ENCODE measurements at places on chromosomes 5 and 9.
A peak's percentile ranks its signal among the peaks of the same experiment; 100 is the strongest.

DNA sequence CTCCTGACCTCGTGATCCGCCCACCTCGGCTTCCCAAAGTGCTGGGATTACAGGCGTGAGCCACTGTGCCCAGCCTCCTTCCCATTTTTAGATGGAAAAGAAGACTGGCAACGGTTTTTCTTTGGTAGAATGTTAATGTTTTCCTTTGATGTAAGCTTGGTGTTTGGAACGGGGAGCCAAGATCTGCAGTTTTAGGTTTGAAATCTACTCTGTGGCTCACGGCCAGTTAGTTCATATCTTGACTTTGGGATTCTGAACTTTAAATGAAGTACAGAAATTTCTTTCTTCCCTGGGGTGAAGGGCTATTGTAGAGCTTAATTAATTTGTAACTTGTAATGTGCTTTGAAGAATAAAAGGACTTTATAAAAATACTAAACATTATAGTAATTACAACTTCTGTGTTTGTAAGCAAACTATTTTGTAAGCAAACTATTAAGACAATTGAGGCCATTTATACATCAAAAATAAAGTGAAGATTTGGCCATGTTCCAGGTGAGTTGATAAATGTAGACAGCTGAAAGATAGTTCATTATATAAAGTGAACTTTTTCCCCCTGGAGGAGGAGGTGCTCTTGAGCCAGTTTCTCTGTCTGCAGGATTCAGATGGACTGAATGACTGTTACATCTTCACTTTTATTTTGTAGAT, 117.1 kb upstream of the TUT7 start:
- DNase-seq = no peak

DNA sequence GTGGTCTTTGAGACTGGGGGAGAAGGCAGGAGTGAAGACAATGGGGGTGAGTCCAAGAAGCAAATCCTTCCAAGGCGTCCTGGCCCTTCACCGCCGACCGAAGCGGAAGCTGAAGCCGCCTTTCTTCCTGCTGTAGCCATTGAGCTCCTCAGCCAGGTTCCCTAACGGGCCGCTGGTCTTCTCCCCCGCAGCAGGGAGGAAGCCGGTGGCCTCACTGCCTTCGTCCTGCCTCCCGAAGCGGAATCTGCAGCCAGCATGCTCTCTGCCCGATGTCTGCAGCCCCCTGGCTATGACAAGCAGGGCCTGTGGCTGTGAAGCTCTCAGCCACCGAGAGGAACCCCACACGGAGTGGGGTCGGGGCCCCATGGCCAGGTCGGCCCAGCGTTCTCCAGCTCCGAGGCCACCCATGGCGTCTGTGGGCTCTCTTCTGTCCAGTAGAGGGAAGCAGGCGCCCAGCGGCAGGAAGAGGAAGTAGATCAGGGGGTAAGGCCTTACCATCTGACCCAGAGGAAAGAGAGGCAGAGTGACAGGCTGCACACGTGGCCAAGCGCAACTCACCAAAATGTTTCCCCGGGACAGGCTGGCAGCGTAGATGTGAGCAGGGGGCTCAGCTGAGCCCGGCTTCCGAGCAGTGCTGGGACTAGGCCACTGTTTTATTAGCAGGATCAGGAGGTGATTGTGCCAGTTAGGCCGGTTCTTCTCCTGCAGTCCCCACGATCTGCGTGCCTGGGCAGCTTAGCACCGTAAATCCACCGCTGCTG, 3.1 kb downstream of the QRFP start:
- DNase-seq = no peak

DNA sequence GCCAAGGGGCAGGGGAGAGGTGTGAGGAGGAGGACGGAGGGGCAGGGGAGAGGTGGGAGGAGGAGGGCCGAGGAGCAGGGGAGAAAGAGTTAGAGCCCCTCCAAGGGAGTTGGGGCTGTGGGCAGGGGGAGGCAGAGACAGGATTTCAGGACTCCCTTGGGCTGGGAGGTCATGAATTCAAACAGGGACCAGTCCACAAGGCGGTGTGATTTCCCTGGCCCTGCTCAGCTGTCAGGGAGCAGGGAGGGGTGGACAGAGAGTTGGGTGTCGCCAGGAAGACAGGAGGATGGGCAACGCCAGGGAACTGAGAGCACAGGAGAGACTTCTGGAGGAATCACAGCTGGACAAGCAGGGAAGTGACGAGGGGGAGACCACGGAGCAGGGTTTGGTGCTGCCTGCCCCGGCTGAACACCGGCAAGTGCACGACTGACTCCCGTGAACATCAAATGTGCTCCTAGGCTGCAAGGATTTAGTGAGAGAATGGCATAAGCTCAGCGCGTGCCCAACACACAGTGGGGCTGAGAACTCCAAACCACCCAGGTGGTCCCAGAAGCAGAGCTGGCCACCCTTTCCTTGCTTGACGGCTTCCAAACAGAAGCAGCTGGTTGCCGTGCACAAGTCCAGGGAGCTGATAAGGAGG, 17.8 kb upstream of the OLFM1 start:
- DNase-seq = no peak

DNA sequence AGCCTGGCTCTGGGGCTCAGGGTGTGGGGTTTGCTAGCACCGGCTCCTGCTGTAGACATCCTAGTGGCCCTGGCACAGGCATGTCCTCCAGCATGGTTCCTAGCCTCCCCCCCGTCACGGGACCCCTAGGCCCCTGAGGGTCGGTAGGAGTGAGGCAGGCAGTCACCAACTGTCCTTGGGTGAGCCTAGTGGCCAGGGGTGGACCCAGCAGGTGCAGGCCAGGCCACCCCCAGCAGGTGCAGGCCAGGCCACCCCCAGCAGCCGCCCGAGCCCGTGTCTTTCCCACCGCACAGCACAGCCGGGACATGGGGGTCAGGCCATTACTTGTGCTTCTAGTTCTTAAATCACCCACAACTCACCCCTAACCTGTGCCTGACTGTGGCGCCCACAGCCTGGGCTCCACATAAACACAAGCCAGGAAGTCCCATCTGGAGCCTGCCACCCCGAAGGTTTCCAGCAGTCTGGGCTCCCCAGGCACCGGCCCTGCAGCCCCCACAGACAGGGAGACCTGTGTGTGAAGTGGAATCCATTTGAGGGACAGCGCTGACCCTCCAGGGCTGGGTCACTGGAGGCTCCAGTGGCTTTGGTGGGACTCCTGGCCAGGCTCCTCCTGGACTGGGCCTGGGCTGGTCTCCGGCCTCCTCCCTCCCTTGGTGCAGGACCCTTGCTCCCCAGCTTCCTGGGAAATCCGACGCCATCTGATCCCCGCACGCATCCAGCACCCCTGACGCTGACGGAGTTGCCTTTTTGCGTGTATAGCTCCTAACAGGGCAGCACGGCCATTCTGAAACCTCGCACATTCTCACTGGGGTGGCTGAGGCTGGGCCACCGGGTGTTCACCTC, 114.1 kb upstream of the LPCAT1 start:
- DNase-seq = no peak

DNA sequence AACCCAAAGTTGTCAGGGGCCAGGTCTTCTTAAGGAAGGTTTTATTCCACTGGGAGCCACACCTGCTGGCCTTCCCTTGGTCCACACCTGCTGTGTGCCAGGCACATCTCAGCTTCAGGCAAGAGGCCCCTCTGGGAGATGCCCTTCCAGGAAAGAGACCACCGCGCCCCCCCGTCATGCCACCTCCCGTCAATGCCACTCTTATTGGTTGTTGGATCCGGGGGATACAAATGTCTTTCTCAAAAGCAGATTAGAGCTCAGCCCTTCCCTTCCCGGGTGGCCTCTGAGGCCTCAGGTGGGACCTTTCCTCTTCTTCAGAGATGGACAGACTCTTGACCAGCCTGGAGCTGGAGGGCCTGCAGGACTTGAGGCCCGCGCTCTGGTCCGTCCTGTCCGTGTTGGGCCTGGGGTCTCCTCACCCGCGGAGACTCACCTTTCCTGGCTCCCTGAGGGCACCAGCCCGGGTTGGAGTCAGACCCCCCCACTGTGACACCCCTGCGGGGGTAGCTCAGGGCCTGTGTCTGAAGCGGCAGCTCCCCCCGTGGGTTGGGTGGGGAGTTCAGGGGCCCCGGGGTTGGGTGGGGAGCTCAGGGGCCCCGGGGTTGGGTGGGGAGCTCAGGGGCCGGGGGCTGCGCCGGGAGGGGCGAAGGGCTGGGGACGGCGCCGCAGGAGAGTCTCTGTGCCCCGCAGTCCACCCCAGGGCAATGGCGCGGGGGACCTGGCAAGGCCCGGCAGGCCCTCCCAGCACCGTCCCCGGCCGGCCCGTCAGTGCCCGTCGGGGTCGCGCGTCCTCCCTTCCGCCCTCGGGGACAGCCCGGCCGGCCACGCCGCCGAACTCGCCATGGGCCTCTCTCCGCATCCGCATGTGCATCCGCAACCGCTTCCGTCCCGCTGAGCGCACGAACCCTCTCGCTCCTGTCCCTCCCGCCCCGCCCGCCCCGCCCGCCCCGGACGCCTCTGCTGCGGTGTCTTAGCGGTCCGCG, 3.7 kb upstream of the SLC9A3 start:
- DNase-seq = no peak

DNA sequence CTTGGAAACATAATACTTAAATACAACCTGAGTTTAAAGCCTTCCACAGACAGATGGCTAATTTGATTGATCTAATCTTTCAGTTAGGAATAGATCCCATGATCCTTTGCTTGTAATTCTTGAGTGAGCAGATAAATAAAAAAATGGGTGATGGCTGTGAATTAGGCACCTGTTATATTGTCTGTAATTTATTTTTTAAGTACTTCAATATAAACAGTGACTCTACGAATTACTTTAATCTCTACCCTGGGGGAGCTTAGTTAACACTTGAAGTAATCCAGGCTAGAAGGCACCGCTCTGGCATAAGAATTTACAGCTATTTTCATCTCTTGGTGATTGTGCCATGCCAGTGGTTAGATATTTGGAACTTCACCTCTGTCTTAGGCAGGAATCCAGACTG, 9.0 kb downstream of the EGFLAM start:
- DNase-seq = no peak

- peak; percentile 14 for DNase-seq
Measured at GRCh38 chr9:5851445-5851844, 18.5 kb upstream of the ERMP1 start.

- DNase-seq = no peak
Measured at GRCh38 chr5:89900346-89900745, 509.2 kb downstream of the CETN3 start.

GRCh38 chr5:75234251-75234650, 2.4 kb downstream of the ANKRD31 start:
- DNase-seq = no peak

GRCh38 chr9:281741-282645, 67.3 kb downstream of the DOCK8 start:
- DNase-seq = no peak

- no peak for DNase-seq
Measured at GRCh38 chr5:68542207-68542606, 326.7 kb downstream of the PIK3R1 start.

GRCh38 chr5:84274585-84275468, 109.9 kb downstream of the EDIL3 start:
- DNase-seq = no peak

- DNase-seq = no peak
Measured at GRCh38 chr9:1253064-1253979, 203.2 kb downstream of the DMRT2 start.

GRCh38 chr5:4520559-4520958, 619.6 kb upstream of the ADAMTS16 start:
- no peak for DNase-seq

DNA sequence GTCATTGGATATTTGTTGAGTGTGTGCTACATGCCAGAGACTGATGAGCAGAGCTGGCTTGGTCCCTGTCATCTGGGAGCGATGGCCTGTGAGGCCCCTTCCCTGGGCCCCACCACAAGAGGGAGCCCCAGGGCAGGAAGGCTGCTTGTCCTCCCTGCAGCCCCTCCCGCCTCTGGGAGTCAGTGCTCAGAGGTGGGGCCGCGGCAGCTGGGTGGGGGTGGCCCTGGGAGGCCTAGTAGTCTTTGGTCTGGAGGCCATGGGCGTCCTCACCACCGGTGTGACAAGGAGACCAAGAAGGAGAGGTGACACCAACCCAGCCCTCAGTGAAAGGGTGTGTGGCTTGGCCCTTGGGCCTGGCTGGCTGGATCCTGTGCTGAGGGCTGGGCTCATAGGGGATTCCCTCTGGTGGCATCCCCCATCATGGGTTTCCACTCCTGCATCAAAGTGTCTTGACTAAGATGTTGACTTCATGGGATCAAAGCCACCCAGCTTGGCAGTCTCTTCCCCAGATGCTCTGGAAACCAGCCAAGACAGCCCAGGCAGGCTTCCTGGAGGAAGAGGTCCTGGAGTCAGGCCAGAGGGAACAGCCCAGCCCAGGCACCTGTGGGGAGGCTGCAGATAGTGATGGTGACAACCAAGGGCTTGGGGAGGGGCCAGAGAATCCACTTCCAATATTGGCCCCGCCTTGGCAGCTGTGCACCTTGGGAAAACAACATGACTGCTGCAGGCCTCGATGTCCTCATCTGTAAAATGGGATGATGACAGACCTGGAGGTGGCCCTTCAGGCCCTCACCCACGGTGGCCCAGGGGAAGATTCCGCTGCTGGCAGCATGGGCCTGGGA, 166.7 kb downstream of the GAPVD1 start:
- DNase-seq = no peak

- no peak for DNase-seq
Measured at GRCh38 chr5:93577854-93578812, 2.9 kb downstream of the NR2F1-AS1 start.

DNA sequence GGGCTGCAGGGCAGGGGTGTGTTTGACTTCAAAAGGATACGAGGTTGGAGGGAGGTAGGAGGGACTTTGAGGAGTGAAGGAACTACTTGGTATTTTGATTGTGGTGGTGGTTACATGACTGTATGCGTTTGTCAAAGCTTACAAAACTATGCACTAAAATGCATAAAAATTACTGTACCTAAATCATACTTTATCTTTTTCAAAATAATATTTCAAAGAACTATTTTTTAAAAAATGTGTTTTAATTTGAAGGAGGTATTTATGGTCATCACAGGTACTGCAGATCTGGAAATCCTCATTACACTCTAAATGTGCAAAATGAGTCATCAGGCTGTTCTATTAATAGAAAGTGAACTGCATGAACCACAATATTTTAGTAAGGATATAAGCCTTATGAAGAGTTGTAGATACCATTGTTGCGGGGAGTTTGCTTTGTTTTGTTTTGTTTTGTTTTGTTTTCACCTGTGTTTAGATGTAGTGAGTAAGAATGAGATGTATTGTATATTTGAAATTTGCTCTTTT, 116.9 kb downstream of the ARRDC3 start:
- DNase-seq = no peak

- no peak for DNase-seq
Measured at GRCh38 chr9:8783941-8784340, 984.4 kb upstream of the DMAC1 start.

GRCh38 chr5:169942181-169942580, 38.1 kb downstream of the INSYN2B start:
- DNase-seq = no peak

DNA sequence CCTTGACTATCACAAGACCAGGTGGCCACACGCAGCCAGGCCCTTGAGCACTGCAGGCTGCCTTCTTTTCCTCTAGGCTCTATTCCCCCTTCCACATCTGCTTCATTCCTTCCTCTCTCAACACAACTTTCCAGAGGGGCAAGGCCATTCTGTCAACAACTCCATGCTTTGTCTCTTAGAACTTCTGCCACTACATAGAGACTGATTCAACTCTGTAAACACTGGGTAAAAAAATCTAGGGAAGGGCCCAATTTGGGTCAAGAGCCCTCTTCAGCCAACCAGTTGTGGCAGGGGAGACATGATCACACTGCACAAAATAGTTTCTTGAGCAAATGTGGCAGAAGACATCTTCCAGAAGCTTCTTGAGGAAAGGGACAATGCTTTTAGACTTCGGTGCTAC, 55.6 kb downstream of the ATPSCKMT start:
- DNase-seq = no peak

- DNase-seq = no peak
Measured at GRCh38 chr5:1252681-1253080, 27.5 kb downstream of the SLC6A18 start.

- no peak for DNase-seq
Measured at GRCh38 chr5:80125962-80126480, 90.9 kb downstream of the THBS4 start.

- no peak for DNase-seq
Measured at GRCh38 chr9:13648676-13649075, 369.2 kb upstream of the MPDZ start.
